Left colon (tissue), 2 donors: ENCODE measurements at places on chromosomes 6 and 20. TPM values are rescaled to one million over a fixed set of nuclear protein-coding genes. Genes with fewer than 3 reads are reported as not detected.

GRCh38 chr6:150392452-150393220 is 23.8 kb downstream of the IYD start:
- no peak for DNase-seq

DNA sequence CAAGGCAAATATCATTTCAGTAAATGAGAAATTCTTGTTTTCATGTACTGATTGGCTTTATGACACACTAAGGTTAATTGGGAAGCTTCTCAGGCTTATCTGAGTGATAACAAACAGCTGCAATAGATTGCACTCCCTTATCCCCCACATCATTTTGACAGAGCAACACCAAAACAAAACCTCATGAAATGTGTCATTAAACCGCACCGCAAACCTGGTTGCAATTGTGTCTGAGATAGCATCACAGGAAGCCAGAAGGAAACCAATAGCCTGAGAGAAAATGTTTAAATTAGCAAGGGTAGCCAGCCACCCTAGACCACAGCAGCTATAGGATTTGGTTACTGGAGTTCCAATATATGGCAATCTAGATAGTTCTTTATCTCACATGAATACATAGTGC is 31.6 kb upstream of the LAMA4 start:
- no peak for DNase-seq

DNA sequence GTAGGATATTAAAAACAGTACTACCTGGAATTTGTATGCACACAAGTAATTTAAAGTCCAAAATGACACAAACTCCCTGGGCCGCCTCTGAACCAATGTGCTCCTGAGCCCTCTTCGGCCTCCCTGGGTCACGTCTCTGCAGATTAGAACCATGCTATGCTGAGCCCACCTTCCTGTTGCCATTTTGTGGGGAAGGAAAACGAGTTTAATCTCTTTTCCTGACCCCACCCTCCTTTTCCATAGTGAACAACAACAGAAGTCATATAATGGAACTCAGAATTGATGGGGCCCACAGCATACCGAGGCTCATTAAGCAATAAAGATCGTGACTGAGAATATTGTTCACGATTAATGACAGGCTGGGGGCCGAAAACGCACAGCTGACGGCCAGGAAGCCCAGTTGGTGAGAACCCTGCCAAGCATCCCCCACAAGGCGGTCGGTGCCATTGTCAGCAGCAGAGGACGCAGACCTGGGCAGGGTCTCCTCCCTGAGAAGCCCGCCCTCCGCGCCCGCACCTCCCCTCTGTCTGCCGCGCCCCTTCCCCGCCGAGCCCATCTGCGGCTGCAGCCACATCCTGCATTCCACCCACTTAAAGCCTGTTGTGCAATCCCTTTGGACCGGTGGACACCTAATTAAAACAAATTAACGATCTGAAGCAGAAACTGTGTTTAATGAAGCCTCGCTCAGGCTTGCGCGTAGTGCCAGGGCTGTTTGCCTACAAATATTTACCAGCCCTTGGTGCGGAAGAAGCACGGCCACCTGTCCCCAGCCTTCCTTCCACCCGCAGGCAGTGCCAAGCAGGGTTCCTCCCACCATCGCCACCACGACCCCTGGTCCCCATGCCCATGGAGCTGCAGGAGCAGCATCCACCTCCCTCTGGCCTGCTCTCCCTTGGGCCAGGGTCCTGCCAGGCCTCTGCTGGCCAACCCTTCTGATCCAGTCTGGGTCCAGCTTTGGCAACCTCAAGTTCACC is 68.1 kb downstream of the DLL1 start:
- peak; percentile 30 for DNase-seq

GRCh38 chr6:34546551-34547321 is 9.4 kb downstream of the SPDEF start:
- DNase-seq = peak; percentile 82

- peak; percentile 76 for DNase-seq
Measured at GRCh38 chr20:7285918-7286556, 518.6 kb downstream of the BMP2 start.

The TMX4 gene
- total RNA-seq = 26.6 TPM
